ENCODE measurements at places on chromosomes 12 and 14. TPM values are rescaled to one million over a fixed set of nuclear protein-coding genes. Genes with fewer than 3 reads are reported as not detected.
A peak's percentile ranks its signal among the peaks of the same experiment; 100 is the strongest.

DNA sequence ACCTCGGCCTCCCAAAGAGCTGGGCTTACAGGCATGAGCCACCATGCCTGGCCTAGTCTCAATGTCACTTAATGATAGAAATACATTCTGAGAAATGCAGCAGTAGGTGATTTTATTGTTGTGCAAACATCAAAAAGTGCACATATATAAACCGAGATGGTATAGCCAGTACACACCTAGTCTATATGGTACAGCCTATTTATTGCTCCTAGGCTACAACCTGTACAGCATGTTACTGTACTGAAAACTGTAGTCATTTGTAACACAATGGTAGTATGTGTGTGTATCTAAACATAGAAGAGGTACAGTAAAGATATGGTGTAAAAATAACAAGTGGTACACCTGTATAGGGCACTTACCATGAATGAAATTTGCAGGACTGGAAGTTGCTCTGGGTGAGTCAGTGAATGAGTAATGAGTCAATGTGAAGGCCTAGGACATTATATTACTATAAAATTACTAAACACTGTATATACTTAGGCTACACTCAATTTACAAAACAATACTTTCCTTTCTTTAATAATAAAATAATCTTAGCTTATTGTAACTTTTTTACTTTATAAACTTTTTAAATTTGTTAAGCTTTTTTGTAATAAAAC lies 166.7 kb upstream of the SYT1 start:
- no peak for DNase-seq

The LAG3 gene
- total RNA-seq = 0.05 TPM

The ARHGAP5 gene
- total RNA-seq = 31.0 TPM

The PRKD1 gene
- total RNA-seq = not detected

The LALBA gene
- not detected for total RNA-seq

DNA sequence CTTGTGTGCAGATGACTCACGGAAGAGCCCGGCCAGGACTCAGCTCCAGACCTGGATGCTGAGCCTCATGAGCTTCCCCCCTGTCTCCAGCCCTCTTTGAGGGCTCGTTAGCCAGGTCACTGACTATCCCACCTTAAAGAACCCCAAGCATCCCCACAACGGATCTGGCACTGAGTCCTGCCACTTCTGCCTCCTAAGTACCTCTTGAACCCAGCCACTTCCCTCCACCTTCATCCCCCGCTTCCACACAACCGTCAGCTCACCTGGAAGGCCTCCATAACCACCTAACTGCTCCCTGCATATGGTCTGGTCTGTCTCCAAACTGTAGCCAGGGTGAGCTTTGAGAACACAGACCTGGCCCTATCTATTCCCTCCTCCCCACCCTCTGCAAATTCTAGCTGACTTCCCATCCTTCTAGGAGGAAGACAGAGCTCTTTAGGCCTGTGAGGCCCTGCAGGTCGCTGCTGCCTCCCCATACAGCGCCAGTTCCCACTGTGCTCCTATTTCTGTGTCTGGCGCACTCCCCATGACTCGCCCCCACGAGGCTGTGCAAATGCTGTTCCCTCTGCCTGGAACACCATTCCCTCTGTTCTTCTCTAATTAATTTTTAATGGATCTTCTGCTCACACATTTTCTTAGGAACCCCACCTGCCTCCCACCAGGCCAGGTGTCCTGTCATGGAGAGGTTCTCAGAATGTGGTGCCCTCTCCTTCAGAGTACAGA lies 2.9 kb upstream of the HSP90AA1 start:
- no peak for DNase-seq

- peak; percentile 48 for DNase-seq
These were observed 14.9 kb downstream of the RAB35 start for GRCh38 chr12:120101617-120102016.

The ANO4 gene
- total RNA-seq = not detected

GRCh38 chr12:46787496-46788055 lies 38.2 kb downstream of the SLC38A4 start:
- no peak for DNase-seq

GRCh38 chr14:97695456-97695981 lies 898.3 kb downstream of the VRK1 start:
- no peak for DNase-seq

DNA sequence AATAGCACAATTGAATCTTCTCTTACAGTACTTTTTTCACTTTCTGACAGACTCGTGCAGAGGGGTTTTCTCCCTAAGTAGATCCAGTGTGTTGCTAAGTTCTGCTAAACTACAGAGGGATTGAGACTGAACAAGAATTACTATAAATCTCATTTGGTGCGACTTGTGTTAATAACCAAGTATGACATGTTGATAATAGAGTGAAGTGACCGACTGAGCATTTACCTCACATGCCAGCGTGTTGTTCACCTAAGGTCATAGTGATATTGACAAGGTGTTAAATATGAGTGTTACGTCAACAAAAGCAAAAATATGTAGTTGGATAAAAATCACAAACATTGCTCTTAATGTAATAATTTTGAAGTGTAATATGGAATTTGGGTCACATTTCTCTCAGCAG lies 97.8 kb upstream of the PDE3A start:
- no peak for DNase-seq

The TAMALIN gene
- 0.05 TPM for total RNA-seq

GRCh38 chr14:33490555-33490954 lies 460.3 kb downstream of the EGLN3 start:
- no peak for DNase-seq

DNA sequence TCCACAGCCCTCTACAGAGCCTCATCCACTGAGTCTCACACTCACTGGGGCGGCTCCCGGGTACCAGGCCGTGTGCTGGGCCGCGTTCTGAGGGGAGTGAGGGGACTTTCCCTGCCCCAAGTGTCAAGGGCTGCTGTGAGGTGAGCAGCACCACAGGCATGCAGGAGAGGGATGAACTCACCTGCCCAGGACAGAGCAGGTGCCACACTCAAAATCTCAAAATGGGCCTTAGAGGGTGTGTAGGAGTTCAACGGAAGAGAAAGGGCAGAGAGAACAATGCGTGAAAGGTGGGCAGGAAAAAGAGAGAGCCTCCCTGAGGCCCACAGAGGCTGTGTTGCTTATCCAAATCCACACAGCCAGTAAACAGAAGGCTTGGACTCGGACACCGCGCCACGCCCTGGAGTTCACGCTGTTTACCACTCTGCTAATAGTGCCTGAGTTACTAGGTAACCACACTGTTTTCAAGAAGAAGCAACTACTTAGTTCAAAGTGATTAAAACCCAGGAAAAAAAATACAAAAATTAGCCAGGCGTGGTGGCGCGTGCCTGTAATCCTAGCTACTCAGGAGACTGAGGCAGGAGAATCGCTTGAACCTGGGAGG lies 32.7 kb downstream of the TSPAN11 start:
- DNase-seq = no peak

DNA sequence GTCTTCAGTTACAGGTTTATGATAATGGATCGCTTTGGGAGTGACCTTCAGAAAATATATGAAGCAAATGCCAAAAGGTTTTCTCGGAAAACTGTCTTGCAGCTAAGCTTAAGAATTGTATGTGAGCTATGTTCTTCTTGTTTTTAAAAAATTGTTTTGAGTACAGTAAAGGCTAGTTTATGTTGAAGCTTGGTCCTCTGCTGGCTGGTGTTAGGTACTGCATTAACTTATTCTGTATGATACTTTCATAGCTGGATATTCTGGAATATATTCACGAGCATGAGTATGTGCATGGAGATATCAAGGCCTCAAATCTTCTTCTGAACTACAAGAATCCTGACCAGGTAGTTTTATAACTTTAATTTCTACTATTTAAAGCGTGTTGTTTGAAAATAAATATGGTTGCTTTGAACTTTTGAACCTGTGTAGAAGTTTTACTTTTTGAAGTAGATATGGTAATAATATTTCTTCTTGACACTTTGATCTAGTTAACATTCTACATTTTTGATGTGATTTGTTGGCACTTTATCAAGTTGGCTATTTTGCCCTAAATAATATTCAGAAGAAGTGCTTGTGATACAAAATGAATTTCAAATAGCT lies 55.7 kb downstream of the VRK1 start:
- DNase-seq = peak; percentile 34

DNA sequence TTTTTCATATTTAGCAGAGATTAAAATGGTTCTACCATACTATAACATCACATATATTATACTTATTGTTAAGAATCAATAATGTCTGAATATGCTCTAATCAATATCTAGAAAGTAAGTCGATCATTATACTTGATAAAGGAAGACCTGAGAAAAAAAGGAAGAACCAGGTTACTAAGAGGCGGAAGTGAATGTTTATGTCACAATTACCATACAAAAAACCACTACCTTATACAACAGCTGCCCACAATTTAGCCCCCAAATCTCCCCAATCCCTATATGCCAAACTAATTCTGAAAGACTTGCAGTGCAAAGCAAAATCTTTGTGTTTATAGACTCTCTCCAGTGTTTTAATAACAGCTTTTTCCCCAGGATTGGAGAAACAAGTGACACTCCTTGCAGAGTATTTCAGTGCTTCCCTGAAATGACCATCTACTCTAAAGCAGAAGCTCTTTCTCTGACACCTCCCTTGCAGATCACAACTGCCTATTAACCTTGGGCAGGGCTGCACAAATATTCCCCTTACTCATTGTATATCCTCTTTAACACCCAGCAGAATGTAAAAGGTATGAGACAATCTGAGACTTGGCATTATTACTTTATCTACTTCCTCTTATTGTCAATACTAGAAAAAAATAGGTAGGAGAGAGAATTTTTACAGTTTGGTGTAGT lies 12.7 kb upstream of the SLC2A3 start:
- DNase-seq = no peak

The TRIM9 gene
- total RNA-seq = not detected

The CD4 gene
- 0.25 TPM for total RNA-seq

The TMEM253 gene
- 0.41 TPM for total RNA-seq

The PAPLN gene
- 0.25 TPM for total RNA-seq

The PLEKHD1 gene
- not detected for total RNA-seq

DNA sequence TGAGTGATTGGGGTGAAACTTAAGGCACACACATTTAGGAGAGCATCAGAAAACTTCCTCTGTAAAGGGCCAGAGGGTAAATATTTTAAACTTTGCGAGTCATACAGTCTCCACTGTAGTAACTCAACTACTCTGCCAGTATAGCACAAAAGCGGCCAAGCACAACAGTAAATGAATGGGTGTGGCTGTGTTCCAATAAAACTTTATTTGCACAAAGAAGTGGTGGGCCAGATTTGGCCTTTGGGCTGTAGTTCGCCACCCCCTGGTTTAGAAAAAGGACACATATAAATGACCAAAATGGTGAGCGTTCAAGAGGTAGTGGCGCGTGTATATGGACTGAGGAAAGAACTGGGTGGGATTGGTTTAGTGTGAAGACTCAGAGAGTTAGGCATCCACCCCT lies 109.9 kb downstream of the CALM1 start:
- no peak for DNase-seq

GRCh38 chr12:105961821-105962671 lies 176.7 kb downstream of the NUAK1 start:
- no peak for DNase-seq

DNA sequence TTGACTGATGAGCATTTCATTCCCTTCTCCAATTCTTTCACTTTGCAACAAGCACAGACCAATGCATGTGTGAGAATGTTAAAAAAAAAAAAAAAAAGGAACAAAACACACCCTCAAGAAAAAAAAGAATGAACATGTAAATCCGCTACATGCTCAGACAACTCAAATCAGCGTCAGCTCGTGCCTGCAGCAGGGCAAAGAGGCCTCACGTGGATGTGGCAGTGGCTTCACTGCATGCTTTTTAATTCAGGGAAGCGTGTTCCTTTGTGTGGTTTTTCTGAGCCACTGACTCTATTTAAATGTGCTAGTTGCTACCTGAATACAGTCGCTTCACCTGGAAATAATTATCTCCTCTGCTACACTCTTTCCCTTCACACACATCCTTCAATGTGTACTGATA lies 55.1 kb downstream of the PPP1R36 start:
- DNase-seq = no peak

DNA sequence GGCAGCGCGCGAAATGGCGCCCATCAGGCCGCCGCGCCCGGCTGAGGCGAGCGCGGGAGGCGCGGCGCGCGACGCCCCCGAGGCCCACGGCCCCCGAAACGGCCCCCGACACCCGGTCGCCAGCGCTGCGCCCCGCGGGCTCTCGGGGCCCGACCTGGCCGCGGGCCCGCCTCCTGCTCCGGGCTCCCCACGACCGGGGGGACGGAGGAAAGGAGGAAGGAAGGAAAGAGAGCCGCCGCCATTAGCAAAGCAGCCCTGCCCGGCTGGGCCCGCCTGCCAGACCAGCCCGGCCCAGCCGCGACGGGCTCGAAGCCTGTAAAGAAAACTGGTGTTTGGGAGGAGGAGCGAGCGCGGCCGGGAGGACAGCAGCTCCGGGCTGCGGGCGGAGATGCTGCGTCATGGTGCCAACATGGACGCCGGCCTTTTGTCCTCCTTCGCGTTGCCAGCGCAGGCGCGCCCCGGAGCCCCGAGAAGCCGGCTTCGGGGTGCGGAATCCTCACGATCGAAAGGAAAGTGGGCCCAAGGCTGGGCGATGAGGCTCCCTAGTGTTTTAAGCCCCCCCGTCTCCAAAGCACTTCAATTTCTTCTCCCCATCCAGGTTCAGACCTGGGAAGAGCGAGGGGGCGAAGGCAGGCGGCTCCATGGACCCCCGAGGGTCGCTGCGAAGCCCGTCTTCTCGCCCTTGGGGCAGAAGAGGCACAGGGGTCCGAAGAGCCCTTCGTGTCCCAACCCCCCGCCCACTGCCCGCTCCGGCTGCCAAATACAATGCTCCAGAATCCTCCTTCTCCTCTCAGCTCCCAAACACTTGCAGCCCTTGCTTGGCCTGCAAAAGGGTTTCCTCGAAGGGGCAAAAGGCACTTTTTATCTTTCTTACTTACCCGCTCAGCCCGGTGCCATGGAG lies 2.9 kb upstream of the SETD1B start:
- DNase-seq = peak; percentile 68

The B4GALNT3 gene
- total RNA-seq = 30.8 TPM

DNA sequence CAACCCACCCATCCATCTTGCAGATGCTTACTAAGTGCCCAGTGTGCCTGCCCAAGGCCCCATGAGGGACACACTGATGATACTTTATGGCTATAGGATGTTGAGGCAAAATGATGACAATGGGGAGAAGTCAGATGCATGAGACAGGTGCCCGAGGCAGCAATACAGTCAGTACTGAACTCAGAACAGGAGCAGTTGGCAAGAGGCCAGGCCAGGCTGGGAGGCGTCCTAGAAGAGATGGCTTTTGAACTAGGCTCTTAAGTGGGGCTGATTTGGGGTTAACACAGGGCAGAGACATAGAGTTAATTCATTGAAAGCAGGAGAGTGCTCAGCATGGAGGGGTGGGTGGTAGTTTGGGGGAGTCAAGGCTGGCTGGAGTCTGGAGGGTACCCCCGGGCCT lies 15.6 kb downstream of the PLBD2 start:
- DNase-seq = no peak
